ENCODE measurements at places on chromosomes 7 and 10.

DNA sequence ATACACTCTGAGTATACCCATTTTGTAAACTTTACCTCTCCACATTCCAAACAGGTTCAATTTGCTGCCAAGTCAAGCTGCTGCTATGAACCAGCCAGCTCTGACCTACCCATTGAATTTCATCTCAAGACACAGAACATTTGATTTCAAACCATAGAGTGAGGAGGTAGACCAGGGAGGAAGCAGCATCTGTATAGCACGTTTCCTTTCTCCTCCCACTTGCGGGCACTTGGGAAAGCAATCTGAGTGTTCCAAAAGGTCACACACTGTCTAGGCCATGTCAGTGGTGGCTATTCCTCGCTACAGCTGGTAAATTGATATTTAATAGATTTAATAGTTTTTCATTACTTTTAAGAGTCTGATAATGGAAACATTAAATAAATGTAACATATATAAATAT lies 147.8 kb upstream of the EEPD1 start:
- DNase-seq, result no peak

- no peak for DNase-seq
Observed at GRCh38 chr7:956031-956430, 1.6 kb upstream of the ADAP1 start.

DNA sequence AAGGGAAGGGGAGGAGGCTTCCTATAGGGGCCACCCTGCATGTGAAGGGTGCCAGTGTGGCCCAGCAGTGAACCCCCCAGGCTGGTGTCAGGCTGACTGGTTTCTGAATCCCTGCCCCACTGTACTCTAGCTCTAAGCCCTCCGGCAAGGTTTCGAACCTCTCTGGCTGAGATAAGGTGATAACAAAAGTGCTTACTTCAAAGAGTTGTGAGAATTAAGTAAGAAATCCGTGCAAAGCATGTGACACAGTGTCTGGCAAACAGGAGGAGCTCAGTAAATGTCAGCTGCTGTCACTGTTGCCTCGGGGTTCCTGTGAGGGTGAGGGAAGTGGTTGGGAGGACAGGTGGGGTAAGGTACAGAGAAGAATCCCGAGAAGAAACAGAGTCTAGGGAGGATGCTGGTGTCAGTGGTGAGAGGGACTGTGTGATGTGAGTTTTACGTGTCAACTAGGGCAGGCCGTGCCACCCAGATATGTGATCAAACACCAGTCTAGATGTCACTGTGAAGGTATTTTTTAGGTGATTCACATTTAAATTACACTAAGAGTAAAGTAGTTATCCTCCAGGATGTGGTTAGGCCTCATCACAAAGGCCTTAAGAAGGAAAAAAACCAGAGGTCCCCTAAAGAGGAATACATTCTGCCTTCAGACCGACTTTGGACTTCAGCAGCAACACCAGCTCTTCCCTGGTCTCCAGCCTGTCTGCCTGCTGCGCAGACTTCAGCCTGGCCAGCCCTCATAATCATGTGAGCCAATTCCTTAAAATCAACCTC lies 64.4 kb downstream of the BPGM start:
- no peak for DNase-seq

DNA sequence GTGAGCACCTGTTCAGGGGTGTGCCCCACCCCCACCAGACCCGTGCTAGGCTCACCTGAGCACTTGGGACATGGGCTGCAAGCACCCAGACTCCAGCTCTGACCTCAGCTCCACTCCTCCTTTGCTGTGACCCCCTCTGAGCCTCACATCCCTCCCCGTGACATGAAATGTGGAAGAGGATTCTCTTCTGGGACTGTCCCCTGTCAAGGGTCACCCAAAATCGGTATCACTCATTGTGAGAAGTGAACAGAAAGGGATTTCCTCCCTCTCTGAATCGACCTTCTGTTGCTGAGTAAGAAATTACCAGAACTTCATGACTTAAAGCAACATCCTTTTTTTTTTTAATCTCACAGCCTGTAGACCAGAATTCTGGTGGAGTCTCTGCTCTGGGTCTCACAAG lies 6.2 kb upstream of the CHST15 start:
- no peak for DNase-seq

GRCh38 chr7:73769481-73770001 lies 529 bp downstream of the CLDN3 start:
- no peak for DNase-seq

DNA sequence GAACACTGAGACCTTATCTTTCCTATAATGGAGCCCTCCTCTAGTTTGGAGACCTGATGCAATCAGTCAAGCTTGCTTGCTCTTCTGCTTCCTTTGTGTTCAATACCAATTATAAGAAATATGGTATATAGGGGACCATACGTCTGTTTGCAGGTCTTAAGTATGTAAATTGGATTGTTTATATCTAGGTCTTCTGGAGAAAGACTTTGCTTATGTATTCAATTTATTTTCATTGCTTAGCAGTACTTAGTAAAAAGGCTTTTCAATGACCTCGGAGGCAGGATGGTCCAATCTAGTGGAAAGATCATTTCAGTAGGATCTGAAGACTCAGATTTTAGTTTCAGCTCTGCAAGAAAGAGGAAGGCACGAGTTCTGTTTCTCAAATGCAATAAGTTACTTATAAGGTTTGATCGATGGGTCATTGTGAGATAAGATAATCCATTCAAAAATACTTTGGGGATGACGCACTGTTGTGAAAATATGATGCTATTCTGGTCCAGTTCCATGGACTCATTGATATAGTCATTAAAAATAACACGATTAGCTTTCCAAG lies 571.6 kb downstream of the SH2D4B start:
- no peak for DNase-seq

DNA sequence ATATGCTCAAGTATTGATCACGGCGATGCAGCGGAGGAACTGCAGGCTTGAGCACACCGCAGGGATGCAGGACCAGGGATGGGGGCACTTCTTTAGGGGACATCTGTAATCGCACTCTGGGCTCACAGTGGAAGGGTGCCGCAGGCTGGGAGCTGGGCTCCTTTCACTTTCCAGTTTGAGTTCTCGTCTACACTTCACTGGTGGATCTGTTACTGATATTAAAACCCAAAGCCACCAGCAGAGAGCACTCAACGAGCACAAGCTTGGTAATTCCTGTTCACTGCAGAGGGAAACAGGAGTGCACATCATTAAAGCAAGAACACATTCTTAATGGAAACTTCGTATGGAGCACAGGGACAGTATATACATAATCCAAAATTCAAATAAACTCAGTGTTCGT lies 91.3 kb downstream of the PARD3 start:
- DNase-seq, result no peak

GRCh38 chr10:42549851-42550250 lies 88.5 kb downstream of the ZNF33B start:
- no peak for DNase-seq

GRCh38 chr7:150405584-150406311 lies 26.6 kb downstream of the ZNF775 start:
- DNase-seq, result no peak

Measured in fibroblast of skin of left biceps (primary cell).